ENCODE measurements at places on chromosomes 2 and 18.

- DNase-seq, result no peak
Measured at GRCh38 chr18:52888014-52888413, 548.0 kb downstream of the DCC start.

- no peak for DNase-seq
Measured at GRCh38 chr2:45263147-45263546, 253.9 kb upstream of the SIX2 start.

- no peak for DNase-seq
Measured at GRCh38 chr2:236221798-236222197, 42.4 kb downstream of the ASB18 start.

- DNase-seq, result no peak
Measured at GRCh38 chr2:219630770-219631405, 3.5 kb downstream of the SLC4A3 start.

GRCh38 chr2:168964251-168964807 is 63.2 kb downstream of the G6PC2 start:
- no peak for DNase-seq

DNA sequence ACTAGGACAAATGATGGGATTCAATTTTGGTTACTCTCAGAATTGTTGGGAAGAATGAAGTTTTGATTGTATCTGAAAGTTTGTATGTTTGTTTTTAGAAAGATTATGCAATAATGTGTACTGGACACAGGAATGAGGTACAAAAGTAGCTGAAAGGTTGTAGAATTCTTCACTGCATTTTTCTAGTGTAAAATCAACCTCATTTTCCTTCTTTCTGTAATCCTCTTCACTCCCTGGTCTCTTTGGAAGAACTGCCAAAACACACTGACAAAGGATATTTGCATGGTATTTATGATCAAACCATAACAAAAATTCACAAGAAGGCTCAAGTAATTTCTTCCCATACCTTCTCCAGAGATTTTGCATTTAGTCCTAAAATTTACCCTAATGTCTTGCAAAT is 110.7 kb downstream of the ZEB2 start:
- DNase-seq, result no peak

- DNase-seq, result no peak
Measured at GRCh38 chr18:76414936-76415621, 80.0 kb downstream of the ZNF516 start.

DNA sequence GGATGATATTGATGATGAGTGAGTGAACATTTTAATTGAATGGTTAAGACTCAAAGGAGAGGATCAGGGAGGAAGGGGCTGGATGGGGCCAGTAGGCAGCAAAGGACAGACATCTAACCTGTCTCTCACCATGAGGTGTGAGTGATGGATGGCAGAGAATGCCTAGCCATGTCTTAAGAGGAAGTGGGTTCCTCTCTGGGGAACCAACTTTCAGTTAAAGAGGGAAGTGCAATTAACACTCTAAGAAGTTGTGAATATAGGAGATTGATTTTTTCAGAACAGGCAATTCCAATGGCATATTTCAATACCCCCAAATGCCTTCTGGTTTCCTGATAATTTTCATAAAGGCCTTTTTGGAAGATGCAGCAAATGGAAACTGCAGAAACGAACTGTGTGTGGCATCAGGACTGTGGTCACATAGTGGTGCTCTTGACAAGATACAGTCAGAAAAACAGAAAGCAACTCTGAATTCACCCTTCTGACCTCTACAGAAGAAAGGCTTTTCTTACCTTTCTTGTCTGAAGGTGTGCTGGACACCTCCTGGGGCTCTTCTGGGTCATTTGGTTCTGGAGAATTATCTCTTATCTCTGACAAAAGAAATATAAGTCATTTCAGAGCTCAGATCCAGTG is 10.2 kb downstream of the SP110 start:
- no peak for DNase-seq

DNA sequence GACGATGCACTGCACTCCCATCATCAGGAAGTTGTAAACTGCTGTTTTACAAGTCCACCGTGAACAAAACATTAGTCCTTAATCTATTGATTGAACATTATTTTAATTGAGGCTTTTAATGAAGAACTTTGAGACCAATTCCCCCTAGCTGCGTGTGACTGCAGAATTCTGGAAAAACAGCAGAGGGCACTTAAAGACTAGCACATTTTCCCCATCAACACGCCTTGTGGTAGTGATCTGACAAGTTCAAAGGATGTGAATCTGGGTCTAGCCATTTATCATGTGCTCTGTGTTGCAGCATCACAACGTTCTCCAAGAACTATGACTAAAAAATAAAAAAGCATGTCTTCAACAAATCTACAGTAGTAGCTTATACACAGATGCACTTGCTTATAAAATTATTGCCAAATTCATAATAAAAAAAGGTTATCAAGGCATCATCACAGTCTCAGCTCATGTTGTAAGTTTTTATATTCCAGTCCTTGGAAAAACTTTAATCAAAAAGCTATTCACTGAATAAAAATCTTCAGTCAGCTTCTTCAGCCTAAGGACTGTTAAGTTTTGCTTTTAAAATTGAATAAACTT is 35.8 kb downstream of the SKOR2 start:
- no peak for DNase-seq

- DNase-seq, result no peak
Measured at GRCh38 chr18:25787276-25787675, 303.1 kb downstream of the SS18 start.

Data from stimulated activated CD4-positive, alpha-beta T cell treated with anti-CD3 and anti-CD28 coated beads, Interleukin-1b, Interleukin-23, amount 100 ng/mL, for 1 hour (primary cell).